ENCODE measurements at places on chromosomes 2 and 18.

DNA sequence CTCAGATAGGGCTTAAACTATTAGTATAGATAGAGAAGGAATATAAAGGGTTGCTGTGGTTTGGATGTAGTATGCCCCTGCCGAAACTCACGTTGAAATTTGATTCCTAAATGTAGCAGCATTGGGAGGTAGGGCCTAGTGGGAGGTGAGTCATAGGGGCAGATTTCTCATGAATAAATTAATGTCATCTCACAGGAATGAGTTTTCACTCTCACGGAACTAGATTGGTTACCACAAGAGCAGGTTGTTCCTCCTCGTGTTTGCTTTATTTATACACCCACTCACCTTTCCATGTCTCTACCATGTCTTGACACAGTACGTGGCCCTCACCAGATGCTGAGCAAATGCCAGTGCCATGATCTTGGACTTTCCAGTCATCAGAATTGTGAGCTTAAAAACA is 218.2 kb downstream of the RBM43 start:
- H3K4me1 ChIP-seq, result no peaks in the 10 kb centered on the region
- H3K27me3 ChIP-seq, result no peaks in the 10 kb centered on the region
- no peak for DNase-seq
- no peaks in the 10 kb centered on the region for H3K36me3 ChIP-seq
- H3K27ac ChIP-seq, result no peak overlapping the region

GRCh38 chr2:61742955-61743354 is 110.9 kb downstream of the FAM161A start:
- H3K27me3 ChIP-seq, result peaks cover 5% of the 10 kb centered on the region
- H3K36me3 ChIP-seq, result no peaks in the 10 kb centered on the region
- DNase-seq, result no peak
- no peak overlapping the region for H3K27ac ChIP-seq
- no peak overlapping the region for H3K4me3 ChIP-seq

- no peak for DNase-seq
- H3K4me3 ChIP-seq, result no peak overlapping the region
- H3K27me3 ChIP-seq, result no peaks in the 10 kb centered on the region
- H3K27ac ChIP-seq, result no peak overlapping the region
Observed at GRCh38 chr2:29024882-29025430, 43.9 kb downstream of the TOGARAM2 start.

DNA sequence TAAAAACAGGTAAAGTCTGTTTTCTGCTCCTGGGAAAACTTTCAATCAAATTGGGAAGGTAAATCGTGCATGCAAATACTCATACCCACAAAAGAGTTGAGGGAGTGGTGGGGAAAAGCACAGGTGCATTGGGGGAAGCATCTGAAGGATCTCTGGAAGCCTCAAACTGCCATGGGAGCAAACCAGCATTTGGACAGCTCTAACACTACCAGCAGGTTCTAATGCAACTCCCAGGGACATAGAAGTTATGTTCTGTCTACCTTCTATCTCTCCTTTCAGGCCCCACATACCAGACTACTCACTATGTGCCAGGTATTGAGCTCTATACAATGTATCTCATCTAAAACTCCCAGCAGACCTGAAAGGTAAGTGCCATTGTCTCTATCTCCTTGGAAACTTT is 933.7 kb downstream of the NRXN1 start:
- no peaks in the 10 kb centered on the region for H3K36me3 ChIP-seq
- no peak overlapping the region for H3K4me3 ChIP-seq
- no peak for DNase-seq
- no peak overlapping the region for H3K27ac ChIP-seq
- H3K4me1 ChIP-seq, result no peaks in the 10 kb centered on the region
- no peaks in the 10 kb centered on the region for H3K27me3 ChIP-seq

DNA sequence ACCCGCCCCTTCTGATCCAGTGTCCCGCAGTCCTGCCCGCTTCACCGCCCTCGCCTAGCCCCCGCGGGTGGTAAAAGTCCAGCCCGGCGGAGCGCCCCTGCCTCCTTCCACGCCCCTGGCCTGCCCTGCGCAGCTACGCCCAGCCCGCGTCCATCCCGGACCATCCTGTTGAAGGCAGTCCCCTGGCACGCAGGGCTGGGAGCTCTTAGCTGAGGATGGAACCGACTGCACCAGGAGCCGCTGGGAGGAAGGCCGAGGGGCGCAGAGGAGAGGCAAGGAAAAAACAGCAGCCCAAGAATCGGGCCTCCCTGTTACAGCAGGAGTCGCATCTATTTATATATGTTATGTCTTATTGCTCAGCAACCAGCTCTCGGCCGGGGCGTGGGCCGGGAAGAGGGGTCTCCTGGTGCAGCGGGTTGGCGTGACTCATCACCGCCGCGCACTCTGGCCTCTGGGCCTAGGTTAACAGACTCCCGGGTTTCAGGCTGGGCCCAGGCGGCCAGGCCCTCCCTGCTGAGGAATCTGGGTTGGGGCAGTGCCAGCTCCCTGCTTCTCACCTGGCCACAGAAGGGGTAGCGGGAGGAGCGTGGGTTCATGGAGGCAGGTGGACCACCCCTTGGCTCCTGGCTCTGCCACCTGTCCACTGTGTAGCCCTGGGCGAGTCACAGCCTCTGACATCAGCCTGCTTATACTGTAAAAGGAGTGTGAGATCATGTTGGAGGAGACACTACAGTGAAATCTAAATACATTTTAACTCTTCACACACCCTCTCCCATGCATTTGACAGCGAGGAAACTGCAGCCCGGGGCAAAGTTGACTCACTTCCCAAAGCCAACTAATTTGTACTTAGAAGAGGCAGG is 13.4 kb upstream of the MAP3K2 start:
- H3K4me1 ChIP-seq, result peaks cover 21% of the 10 kb centered on the region
- H3K4me3 ChIP-seq, result no peak overlapping the region
- peak; percentile 53 for DNase-seq
- no peaks in the 10 kb centered on the region for H3K36me3 ChIP-seq
- H3K27ac ChIP-seq, result no peak overlapping the region

GRCh38 chr2:55109219-55109891 is 59.1 kb upstream of the RTN4 start:
- H3K36me3 ChIP-seq, result no peaks in the 10 kb centered on the region
- no peak overlapping the region for H3K4me3 ChIP-seq
- no peak overlapping the region for H3K27ac ChIP-seq
- H3K27me3 ChIP-seq, result no peaks in the 10 kb centered on the region
- DNase-seq, result no peak

GRCh38 chr18:53941601-53942338 is 282.7 kb downstream of the MBD2 start:
- H3K36me3 ChIP-seq, result no peaks in the 10 kb centered on the region
- peaks cover 6% of the 10 kb centered on the region for H3K4me1 ChIP-seq
- H3K27ac ChIP-seq, result no peak overlapping the region
- DNase-seq, result no peak
- no peak overlapping the region for H3K4me3 ChIP-seq

- H3K27ac ChIP-seq, result no peak overlapping the region
- peaks cover 30% of the 10 kb centered on the region for H3K4me1 ChIP-seq
- no peak overlapping the region for H3K4me3 ChIP-seq
- peaks cover 5% of the 10 kb centered on the region for H3K36me3 ChIP-seq
Observed at GRCh38 chr2:234334756-234335155, 162.1 kb downstream of the ARL4C start.

DNA sequence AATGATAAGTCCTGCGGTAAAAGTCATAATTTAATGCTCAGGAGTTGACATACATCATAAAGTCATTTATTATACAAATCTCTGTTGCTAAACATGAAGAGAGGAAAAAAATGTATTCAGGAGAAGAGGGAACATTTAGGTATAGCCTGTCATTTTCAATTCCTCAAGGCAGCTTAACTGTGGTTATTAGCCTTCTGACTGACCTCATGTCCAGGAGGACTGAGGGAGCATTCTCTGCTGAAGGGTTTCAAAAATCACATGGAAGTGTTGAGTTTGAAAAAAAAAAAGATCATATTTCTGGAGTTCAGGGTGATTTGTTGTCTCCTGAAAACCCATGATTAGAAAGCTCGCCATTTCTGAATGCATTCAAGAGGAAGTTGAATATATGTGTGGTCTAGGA is 1371.1 kb upstream of the LRRTM1 start:
- DNase-seq, result no peak
- no peak overlapping the region for H3K4me3 ChIP-seq
- no peaks in the 10 kb centered on the region for H3K4me1 ChIP-seq
- no peak overlapping the region for H3K27ac ChIP-seq
- H3K36me3 ChIP-seq, result no peaks in the 10 kb centered on the region

DNA sequence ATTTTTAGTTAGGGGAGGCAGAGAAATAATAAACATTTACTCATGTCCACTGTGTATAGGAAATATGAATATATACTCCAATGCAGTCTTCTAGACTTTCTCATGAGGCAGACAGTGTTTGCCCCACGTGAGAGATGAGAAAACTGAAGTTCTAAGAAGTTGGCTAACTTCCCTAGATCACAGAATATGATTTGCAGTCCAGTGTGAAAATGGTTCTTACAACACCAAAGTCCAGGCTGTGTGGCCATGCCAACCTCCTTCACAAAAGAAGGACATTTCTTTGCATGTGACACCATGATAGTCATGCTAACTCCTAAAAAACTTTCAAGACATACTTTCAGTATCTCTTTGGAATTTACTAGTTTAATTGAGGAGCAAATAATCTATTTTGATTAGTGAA is 143.7 kb downstream of the IRS1 start:
- H3K27me3 ChIP-seq, result no peaks in the 10 kb centered on the region
- H3K4me1 ChIP-seq, result peaks cover 35% of the 10 kb centered on the region
- no peaks in the 10 kb centered on the region for H3K36me3 ChIP-seq
- H3K27ac ChIP-seq, result no peak overlapping the region
- DNase-seq, result no peak
- no peak overlapping the region for H3K4me3 ChIP-seq

GRCh38 chr18:77737405-77737804 is 487.8 kb downstream of the GALR1 start:
- DNase-seq, result no peak
- no peaks in the 10 kb centered on the region for H3K27me3 ChIP-seq
- no peak overlapping the region for H3K4me3 ChIP-seq
- H3K36me3 ChIP-seq, result no peaks in the 10 kb centered on the region
- H3K27ac ChIP-seq, result no peak overlapping the region

GRCh38 chr2:134258684-134259388 is 5.0 kb downstream of the MGAT5 start:
- H3K27ac ChIP-seq, result peak overlapping the region; percentile 19
- H3K4me1 ChIP-seq, result peaks cover 61% of the 10 kb centered on the region
- H3K4me3 ChIP-seq, result peak overlapping the region; percentile 48
- H3K36me3 ChIP-seq, result peaks cover 23% of the 10 kb centered on the region
- DNase-seq, result peak; percentile 88

DNA sequence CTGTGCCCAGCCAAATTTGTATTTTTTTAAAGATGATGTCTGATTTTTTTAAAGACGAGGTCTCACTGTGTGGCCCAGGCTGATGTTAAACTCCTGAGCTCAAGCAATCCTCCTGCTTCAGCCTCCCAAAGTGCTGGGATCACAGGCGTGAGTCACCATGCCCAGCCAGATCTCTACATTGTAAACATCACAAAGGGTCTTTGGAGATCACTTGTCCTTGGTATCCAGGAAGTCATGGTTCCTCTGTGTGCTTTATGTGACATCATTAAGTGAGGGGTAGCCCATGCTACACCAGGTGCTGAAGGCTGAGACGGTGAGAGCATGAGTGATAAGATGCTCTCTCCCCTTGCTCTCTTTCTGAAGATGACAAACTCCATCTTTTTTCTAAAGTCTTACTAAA is 7.0 kb upstream of the NUP35 start:
- H3K27me3 ChIP-seq, result peaks cover 34% of the 10 kb centered on the region
- H3K27ac ChIP-seq, result no peak overlapping the region
- no peak for DNase-seq
- no peak overlapping the region for H3K4me3 ChIP-seq
- H3K4me1 ChIP-seq, result no peaks in the 10 kb centered on the region

GRCh38 chr18:49581371-49581770 is 19.5 kb downstream of the LIPG start:
- peaks cover 16% of the 10 kb centered on the region for H3K27me3 ChIP-seq
- no peaks in the 10 kb centered on the region for H3K4me1 ChIP-seq
- no peak overlapping the region for H3K4me3 ChIP-seq
- no peak overlapping the region for H3K27ac ChIP-seq
- no peak for DNase-seq

DNA sequence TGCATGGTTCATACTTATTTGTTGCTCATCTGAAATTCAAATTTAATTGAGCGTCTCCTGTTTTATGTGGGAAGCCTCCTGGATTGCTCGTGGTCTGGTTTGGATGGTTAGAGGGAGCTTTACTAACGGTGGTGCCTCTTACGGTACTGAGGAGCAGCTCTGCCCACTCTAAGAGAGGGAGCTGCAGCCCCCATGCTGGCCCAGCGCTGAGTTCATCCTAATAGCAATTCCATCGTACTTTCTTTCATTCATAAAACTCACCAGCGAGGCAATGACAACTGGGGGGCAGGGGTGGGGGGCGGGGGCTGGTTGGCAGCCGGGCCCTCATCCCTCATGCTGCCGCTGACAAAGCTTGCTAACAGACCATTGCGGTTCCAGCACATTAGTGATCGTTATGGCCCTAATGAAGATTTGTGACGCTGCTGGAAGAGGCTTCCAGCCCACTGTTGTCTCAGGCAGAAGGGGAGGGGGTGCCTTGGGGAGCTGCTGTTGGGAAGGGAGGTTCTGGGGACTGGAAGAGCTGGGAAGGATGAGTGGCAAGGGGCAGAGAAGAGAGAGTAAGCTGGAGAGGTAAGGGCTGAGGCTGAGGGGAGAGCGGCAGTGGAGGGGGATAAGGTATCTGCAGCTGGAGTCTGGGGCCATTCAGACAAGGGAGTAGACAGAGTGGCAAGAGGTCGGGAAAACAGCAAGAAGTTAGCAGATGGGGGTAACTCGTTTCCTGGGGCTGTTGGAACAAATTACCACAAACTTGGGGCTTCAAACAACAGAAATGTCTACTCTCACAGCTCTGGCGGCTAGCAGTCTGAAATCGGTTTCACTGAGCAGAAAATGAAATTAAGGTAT is 238.1 kb downstream of the LPIN1 start:
- no peak overlapping the region for H3K4me3 ChIP-seq
- no peak overlapping the region for H3K27ac ChIP-seq
- no peak for DNase-seq
- H3K36me3 ChIP-seq, result no peaks in the 10 kb centered on the region
- peaks cover 14% of the 10 kb centered on the region for H3K27me3 ChIP-seq

DNA sequence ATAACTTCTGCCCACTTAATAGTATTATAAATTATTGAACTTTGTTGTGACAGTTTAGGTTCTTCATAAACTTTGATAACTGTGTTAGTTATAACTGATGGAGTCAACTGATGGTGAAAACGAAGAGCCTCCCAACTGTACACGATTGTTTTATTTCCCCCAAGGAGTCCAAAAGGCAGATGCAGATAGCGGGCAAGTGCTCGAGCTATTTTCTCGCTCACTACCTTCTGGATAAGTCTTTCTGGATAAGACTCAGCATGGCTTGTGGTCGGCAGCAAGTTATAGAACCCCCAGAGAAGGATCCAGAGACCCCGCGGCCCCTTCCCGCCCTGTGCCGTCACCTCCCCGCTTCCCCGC is 517 bp downstream of the GCFC2 start:
- peaks cover 22% of the 10 kb centered on the region for H3K4me1 ChIP-seq
- peak overlapping the region; percentile 95 for H3K4me3 ChIP-seq
- H3K36me3 ChIP-seq, result peaks cover 13% of the 10 kb centered on the region
- no peak for DNase-seq

GRCh38 chr18:54878659-54879358 is 50.5 kb downstream of the RAB27B start:
- no peaks in the 10 kb centered on the region for H3K27me3 ChIP-seq
- no peak for DNase-seq
- H3K27ac ChIP-seq, result no peak overlapping the region

GRCh38 chr2:6072276-6072675 is 380.1 kb downstream of the SOX11 start:
- peaks cover 1% of the 10 kb centered on the region for H3K27me3 ChIP-seq
- H3K4me1 ChIP-seq, result no peaks in the 10 kb centered on the region
- H3K4me3 ChIP-seq, result no peak overlapping the region
- H3K36me3 ChIP-seq, result no peaks in the 10 kb centered on the region
- DNase-seq, result no peak

Measured in activated CD4-positive, alpha-beta T cell treated with anti-CD3 and anti-CD28 coated beads, Interleukin-2, amount 10 ng/mL, durations not matched to agents 24 days and 14 days (primary cell).